Mononuclear cell (primary cell): ENCODE measurements at places on chromosomes 1 and 21. TPM values are rescaled to one million over a fixed set of nuclear protein-coding genes. Genes with fewer than 3 reads are reported as not detected.

The HAO2 gene
- total RNA-seq, result not detected

The CCSAP gene
- 21.1 TPM for total RNA-seq

The LY9 gene
- 93.1 TPM for total RNA-seq

The CALML6 gene
- not detected for total RNA-seq

The CELA3B gene
- total RNA-seq, result not detected

The CSMD2 gene
- not detected for total RNA-seq

The S100A2 gene
- total RNA-seq, result 0.21 TPM

The PADI1 gene
- not detected for total RNA-seq
